ENCODE measurements at places on chromosomes 6 and 20.

- no peak for DNase-seq
Measured at GRCh38 chr6:44701038-44701636, 313.6 kb downstream of the CDC5L start.

GRCh38 chr20:57587278-57587988, 26.5 kb downstream of the PCK1 start:
- DNase-seq = no peak

DNA sequence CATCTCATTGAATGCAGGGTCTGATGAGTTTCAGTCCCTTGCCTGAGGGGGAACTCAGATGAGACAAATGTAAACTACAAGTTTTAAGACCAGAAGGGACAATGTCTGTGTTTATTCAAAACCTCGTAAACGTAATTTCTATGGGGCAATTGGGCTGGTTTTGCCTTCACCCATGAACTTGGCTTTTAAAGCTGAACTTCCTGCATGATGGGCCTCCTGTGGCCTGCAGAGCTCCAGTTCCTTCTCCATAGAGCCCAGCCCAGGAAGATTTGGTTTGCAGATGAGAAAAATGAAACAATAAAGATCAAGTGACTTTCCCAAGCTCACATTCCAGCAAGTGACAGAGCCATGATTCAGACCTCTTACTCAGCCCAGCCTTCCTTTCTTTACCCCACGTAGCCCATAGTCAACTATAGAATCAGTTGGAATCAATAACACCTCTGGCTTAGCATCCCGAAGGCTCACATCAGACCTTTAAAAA, 612.3 kb downstream of the UTRN start:
- peak; percentile 80 for DNase-seq

GRCh38 chr6:157751547-157752200, 71.4 kb upstream of the SNX9 start:
- DNase-seq = no peak

- DNase-seq = no peak
Measured at GRCh38 chr6:33740794-33741193, 5.9 kb downstream of the IP6K3 start.

- no peak for DNase-seq
Measured at GRCh38 chr6:40627316-40627715, 40.2 kb upstream of the LRFN2 start.

GRCh38 chr20:62259294-62259565, 20.9 kb downstream of the OSBPL2 start:
- no peak for DNase-seq

- DNase-seq = peak; percentile 23
Measured at GRCh38 chr20:35845561-35845960, 73.7 kb downstream of the PHF20 start.

DNA sequence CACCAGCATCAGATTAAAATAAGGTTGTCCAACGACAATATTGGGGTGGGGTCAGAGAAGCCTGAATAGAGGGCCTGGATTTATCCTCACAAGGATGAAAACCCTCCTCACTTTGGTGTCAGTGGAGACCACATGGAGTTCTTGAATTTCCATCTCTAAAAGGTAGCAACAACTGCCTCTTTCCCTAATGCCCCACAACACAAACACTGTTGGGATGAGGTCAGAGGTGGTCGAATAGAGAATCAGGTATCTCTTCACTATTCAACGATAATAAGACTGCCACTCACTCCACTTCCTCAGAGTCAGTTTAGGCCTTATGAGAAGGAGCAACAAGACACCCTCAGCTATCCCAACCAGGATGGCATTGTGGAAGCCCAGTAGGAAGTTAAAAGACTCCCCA, 596.1 kb downstream of the HTR1B start:
- no peak for DNase-seq

- peak; percentile 81 for DNase-seq
Measured at GRCh38 chr6:79453558-79454042, 83.6 kb downstream of the LCA5 start.

DNA sequence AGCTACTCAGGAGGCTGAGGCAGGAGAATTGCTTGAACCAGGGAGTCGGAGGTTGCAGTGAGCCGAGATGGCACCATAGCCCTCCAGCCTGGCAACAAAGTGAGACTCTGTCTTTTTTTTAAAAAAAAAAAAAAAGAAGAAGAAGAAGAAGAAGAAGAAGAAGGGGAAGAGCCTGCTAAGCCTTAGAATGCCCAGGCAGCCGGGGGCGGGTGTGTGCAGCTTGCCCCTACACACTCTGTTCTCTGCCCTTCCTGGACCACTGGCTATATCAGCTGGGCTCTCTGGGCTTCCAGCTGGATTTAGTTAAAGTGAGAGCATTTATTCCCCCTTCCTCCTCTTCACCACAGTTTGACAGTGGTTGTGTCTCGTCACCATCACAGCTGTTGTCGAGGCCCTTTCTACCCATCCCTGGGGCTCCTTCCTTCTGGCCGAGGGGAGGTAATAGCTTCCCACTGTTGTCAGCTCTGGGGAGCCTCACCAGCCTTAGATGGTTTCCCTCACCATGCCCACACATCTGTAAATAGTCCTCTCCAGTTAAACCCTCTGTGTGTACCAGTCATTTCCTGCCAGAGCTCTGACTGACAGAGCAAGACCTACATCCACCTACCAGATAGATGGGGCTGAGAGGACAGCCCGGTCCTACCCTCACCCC, 77.6 kb downstream of the TRERF1 start:
- no peak for DNase-seq

- peak; percentile 58 for DNase-seq
Measured at GRCh38 chr6:7311917-7312615, 933 bp downstream of the SSR1 start.

GRCh38 chr6:126738641-126739040, 379.8 kb upstream of the RSPO3 start:
- DNase-seq = no peak

DNA sequence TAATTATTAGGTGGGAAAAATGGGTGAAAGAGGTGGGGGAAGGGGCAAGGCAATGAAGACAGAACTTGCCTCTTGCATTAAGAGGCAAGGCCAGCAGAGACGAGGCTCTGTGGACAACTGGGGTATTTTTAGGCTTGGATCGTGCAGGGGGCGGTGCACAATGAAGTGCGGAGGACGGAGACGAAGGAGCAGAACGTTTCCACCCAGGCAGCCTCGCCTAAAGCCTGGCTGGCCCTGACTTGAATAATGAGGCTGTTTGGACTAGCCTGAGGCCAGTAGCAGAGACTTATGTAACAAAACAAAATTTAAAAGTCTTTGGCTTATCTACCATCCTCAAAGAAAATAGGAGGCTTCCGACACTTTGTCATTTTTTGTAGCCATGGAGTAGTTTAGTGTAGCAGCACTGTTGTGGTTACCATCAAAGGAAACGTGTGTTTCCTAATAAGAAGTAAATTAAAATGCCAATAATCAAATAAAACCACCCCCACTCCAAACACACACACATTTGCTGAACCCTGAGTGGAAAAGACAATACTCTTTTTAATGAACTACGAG, 370.0 kb upstream of the CNR1 start:
- DNase-seq = no peak

DNA sequence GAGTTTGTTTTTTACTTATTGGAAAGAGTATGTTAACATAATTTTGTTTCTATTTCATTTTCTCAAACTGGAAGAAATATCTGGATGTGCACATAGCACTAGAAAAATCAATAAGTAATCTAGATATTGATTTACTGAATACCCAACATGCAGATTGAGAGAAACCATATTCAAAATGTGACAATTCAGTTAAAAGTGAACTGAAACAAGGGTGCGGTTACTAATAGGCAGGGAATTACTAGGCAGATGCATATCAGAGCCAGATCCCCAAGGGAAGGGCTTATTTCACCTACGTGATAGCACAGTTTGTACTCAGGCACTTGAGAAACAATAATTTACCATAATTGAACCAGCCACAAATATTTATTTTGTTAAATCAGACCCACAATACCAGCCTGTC, 493.1 kb upstream of the FLRT3 start:
- DNase-seq = no peak

DNA sequence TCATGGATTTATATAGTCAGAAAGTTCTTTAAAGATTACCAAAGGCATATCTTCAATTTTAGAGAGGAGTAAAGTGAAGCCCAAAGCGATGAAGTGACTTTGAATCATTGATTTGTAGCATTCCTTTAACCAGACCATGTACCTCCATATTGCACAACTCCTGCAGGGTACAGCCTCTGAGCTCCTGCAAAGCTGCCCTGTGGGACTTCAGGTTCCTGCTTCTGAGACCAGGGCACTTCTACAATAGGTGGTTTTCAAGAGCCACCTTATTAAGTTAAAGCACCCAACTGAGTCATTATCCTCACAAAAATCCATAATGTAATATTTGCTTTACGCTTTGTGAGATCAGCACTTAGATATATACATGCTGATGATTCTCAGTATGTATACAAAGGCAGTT, 270.7 kb upstream of the RGS17 start:
- DNase-seq = no peak

DNA sequence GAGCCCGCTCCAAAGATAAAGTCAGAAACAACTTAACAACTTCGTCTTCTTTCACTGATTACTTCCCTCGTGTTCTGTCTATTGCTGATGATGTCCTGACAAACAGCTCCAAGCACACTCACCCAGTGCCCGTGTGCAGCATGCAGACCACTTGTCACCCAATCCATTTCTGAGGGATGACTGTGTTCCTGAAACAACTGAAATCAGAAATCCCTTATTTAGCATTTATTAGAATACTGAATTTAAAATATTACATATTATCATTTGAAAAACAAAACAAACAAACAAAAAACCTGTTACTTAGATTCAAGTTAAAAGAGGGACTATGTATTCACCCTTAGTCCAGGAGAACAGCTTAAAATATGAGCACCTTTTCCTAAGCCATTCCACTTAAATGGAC, 223.7 kb upstream of the QKI start:
- no peak for DNase-seq

- DNase-seq = no peak
Measured at GRCh38 chr20:62345681-62346370, 21.3 kb downstream of the LAMA5 start.

DNA sequence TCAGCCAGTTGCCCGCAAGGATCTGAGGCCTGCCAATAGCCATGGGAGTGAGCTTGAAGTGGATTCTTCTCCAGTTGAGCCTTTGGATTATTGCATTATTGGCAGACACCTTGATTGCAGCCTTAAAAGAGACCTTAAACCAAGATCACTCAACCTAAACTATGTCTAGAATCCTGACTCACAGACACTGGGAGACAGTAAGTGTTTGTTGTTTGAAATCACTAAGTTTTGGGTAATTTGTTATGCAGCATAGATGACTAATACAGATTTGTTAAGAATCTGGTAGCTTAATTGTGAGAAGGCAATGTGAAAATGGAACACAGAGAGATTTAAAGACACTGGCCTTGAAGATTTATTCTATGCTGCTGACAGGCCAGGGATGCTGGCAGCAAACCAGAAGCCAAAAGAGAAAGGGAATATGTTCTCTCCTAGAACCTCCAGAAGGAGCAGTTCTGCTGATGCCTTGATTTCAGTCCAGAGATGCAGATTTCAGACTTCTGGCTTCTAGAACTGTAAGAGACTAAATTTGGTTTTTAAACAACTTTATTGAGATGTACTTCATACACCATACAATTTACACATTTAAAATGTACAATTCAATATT, 17.6 kb downstream of the SIRPD start:
- DNase-seq = no peak

DNA sequence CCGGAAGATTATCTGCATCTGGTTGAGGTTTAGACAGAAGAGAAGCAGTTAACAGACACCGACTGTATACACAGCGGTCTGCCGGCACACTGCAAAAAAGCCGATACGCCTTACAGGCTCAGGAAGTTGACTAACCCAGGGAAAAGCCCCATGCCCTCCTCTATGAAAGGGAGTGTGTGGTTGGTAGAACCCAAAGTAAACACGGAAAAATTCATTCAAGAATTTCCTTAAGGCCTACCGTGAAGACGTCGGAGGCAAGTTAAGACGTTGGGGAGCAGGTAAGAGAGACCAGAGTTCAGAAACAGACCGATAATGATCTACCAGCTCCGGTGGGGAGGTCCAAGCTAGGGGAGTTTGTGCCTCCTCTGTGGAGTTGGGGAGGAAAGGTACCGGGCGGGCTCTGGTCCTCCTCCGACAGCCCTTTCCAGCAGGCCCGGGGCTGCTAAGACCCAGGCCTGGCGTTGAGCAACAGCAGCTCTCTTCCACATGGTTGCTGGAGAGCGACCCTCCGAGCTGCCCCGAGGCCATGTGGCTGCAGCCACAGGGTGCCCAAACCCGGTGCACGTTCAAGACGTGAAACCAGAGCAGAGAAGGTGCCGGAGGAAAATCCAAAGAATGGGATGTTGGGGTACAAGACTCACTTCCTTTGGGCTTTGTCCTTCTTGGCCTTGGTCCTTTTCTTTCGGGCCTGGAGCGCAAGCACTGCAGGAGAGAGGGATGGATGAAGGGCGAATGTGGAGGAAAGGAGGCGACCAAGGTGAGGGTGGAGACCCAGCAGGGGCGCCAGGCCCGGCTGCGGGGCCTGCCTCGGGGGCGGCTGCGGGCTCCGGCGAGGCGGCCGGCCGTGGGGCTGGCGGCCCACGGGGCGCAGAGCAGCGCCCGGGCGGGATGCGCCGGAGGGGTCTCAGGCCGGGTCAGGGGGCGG, 809 bp downstream of the SRPK1 start:
- peak; percentile 88 for DNase-seq

DNA sequence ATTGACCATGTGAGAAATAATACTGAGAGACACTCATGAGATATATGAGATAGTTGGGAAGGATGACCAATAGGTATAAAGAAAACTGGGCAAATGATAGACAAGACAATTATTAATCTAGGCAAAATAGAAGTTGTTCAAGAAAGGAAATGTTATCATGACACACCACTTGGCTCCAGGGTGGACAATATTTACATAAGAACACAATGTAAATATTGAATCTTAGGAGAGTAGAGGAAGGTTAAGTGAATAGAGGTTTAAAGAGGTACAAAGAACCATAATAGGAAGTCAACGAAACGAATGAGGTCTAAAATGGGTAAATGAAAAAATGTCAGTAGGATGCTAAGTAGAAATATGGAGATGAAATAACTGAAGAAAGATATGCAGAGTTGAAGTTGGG, 126.5 kb downstream of the MBOAT1 start:
- no peak for DNase-seq

DNA sequence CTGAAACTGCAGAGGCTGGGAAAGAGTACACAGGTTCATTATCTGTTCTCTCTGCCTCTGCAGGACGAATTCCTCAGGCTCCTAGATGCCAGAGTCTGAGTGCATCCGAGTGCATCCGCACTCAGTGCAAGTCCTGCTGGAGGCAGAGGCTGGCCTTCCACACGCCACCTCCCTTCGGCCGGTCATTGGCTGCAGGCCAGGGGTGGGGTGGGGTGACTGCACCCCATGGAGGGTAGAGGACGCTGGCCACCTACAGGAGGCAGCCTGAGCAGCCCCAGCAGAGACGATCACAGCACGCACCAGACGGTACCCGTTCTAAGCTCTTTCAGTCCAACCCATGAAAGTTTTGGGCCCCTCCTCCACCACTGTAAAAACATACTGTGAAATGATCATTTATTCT, 11.7 kb downstream of the SFT2D1 start:
- peak; percentile 52 for DNase-seq

- no peak for DNase-seq
Measured at GRCh38 chr6:32920715-32921114, 20.1 kb downstream of the HLA-DMB start.

All from iris pigment epithelial cell (primary cell).